CD14-positive monocyte (primary cell): ENCODE measurements at places on chromosomes 2 and 18.

DNA sequence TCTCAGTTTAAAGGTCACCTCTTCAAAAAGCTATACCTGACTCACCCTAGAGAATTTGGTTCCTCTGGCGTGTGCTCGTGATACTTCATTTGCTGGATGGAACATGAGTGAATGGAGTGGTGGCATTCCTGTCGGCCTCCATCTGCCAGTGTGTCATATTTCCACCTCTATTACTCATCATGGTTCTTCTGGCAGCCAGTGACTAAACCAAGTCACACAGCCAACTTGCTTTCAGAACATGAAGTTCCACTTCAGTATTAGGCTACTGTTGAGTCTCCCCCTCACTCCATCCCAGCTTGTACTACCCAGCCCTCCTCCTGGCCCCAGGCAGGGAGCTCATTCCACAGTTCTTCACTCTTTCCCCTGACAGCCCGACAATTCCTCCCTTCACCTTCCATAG is 169.8 kb downstream of the MREG start:
- peak; percentile 22 for DNase-seq
- no peak overlapping the region for H3K27ac ChIP-seq
- H3K4me1 ChIP-seq: peaks cover 43% of the 10 kb centered on the region
- no peak overlapping the region for H3K4me3 ChIP-seq
- H3K36me3 ChIP-seq: no peaks in the 10 kb centered on the region

- no peaks in the 10 kb centered on the region for H3K36me3 ChIP-seq
Measured at GRCh38 chr18:38810789-38811188, 1245.2 kb upstream of the CELF4 start.

DNA sequence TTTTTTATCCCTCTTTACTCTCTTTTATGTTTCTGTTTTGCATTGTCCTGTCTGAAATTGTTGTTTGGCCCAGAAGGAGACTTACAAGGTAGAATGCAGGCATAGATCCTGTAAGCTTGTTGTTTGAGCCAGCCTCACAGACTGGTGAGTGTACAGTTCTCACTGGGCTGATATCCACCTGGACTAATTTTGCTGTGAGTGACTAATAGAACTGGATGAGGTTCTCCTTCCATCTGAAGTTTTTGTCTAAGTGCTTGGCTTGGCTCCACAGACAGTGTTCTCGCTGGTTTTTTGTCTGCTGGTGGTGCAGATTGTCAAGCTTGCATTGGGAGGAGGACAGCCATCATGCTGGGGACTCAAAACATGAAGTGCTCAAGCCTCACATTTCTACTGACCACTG is 495.7 kb downstream of the TSN start:
- no peaks in the 10 kb centered on the region for H3K4me1 ChIP-seq
- H3K4me3 ChIP-seq: no peak overlapping the region
- H3K27me3 ChIP-seq: no peaks in the 10 kb centered on the region
- H3K27ac ChIP-seq: no peak overlapping the region

- no peaks in the 10 kb centered on the region for H3K27me3 ChIP-seq
- no peak for DNase-seq
- H3K4me1 ChIP-seq: no peaks in the 10 kb centered on the region
Measured at GRCh38 chr18:7470503-7470902, 96.6 kb upstream of the PTPRM start.

DNA sequence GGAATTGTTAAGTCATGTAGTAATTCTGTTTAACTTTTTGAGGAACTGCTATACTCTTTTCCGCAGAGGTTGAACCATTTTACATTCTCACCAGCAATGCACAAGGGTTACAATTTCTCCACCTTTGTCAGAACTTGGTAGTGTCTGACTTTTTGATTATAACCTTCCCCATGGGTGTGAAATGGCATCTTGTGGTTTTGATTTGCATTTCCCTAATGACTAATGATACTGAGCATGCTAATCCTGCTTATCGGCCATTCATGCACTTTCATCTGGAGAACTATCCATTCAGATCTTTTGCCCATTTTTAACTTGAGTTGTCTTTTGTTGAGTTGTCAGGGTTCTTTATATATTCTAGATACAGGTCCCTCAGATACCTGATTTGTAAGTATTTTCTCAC is 47.2 kb downstream of the CYB5A start:
- H3K36me3 ChIP-seq: no peaks in the 10 kb centered on the region
- no peak overlapping the region for H3K27ac ChIP-seq
- DNase-seq: no peak
- H3K4me1 ChIP-seq: peaks cover 14% of the 10 kb centered on the region
- H3K27me3 ChIP-seq: no peaks in the 10 kb centered on the region

GRCh38 chr2:99811544-99811943 is 321.7 kb upstream of the REV1 start:
- no peaks in the 10 kb centered on the region for H3K36me3 ChIP-seq
- DNase-seq: no peak
- no peak overlapping the region for H3K27ac ChIP-seq

DNA sequence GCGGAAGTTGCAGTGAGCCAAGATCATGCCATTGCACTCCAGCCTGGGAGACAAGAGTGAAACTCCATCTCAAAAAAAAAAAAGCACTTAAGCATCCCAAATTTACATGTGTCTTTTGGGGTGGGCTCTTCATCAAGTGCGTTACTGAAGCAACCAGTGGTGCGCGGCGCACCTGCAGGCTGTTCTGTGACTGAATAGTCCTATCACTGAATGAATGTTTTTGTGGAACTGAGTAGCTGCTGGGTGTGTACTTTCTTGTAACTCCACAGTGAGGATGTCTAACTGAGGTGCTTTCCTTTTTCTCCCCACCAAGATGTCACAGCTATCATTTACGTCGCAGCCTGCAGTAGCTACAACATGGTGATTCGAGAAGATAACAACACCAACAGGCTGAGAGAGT is 17.0 kb downstream of the CHMP1B start:
- H3K27me3 ChIP-seq: no peaks in the 10 kb centered on the region
- no peaks in the 10 kb centered on the region for H3K4me1 ChIP-seq
- no peak overlapping the region for H3K27ac ChIP-seq
- DNase-seq: no peak
- H3K36me3 ChIP-seq: no peaks in the 10 kb centered on the region

DNA sequence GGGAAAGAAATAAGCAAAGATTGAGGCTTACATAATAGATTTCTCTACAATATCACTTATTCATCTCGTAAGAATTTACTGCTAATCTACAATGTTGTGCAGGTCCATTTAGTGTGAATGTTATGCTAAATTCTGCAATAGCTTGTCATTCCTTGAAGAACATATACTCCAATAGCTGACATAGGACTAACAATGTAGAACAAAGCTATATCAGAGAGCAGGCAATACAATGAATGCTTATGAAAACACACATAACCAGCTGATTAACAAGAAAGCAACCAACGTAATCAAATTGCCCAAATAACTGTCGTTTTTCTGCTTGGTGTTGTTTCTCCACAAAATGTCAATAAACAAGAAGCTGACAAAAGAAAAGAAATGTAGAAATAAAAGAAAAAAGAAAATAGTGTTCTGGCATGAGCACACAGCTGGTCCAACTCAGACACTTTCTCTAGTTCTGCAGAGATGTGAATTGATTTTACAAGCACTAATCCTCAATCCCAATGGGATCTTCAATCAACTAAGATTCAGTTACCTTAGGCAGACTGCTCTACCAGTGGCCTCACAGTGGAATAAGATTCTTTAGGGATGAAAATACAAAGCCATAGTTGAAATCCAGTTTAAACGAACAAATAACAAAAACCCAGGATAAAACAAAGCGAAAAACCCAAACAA is 1024.7 kb upstream of the PIK3C3 start:
- no peaks in the 10 kb centered on the region for H3K27me3 ChIP-seq
- H3K4me1 ChIP-seq: no peaks in the 10 kb centered on the region
- no peak overlapping the region for H3K27ac ChIP-seq
- DNase-seq: no peak

- DNase-seq: no peak
- H3K36me3 ChIP-seq: no peaks in the 10 kb centered on the region
- peaks cover 5% of the 10 kb centered on the region for H3K4me1 ChIP-seq
Measured at GRCh38 chr2:127193164-127193966, 26.7 kb downstream of the CYP27C1 start.

DNA sequence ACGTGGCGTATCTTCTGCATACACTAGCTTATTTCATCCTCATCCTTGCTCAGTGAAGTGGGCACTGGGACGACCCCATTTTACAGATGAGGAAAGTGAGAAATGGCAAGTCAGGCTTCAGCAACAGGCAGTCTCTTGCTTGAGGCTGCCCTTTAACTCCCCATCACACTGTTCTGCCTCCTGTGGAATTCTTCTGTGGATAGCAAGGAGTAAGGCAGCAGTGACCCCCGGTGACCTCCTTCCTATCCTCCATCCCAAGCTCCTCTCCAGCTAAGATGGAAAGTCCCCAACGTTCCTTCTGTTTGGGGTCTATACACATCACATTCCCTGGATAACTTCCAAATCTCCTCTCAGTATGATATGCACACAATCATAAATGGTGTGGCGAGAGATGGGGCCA is 10.5 kb downstream of the ANKRD29 start:
- DNase-seq: no peak
- H3K36me3 ChIP-seq: no peaks in the 10 kb centered on the region
- H3K4me1 ChIP-seq: no peaks in the 10 kb centered on the region
- H3K4me3 ChIP-seq: no peak overlapping the region
- no peak overlapping the region for H3K27ac ChIP-seq

GRCh38 chr2:173017646-173018420 is 57.8 kb upstream of the MAP3K20 start:
- H3K36me3 ChIP-seq: no peaks in the 10 kb centered on the region
- no peaks in the 10 kb centered on the region for H3K4me1 ChIP-seq
- no peak overlapping the region for H3K4me3 ChIP-seq
- DNase-seq: no peak

DNA sequence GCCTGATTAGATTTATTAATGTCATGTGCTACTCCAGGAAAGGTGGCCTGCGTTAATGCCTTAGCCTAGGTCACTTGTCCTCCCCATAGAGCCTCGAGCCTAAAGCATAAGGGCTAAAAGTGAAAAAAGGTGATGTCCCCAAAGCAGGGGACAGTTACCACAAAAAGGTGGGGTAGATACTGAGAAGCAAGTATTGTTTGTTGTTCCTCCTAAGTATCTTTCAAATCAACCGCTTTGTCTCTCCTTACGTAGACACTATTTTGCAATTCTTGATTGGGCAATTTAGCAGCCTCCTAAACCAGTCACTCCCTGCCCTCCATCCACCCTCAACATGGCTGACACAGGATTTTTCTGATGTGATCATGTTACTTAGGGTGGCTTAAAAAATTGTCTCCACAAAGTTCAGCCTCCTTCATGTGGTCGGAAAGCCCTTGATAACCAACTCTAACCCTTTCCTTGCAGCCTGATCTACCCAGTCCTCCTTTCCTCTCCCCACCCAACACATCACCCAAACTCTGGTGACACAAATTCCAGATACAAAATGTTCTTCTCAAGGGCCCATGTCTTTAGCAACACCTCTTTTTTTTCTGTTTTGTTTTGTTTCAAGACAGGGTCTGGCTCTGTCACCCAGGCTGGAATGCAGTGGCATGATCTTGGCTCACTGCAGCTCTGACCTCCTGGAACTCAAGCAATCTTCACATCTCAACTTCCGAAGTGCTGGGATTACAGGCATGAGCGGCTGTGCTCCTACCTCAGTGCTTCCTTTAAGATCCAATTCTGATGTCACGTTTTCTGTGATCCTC is 6.9 kb downstream of the INHA start:
- no peak overlapping the region for H3K27ac ChIP-seq
- peak; percentile 76 for DNase-seq
- peaks cover 3% of the 10 kb centered on the region for H3K27me3 ChIP-seq
- H3K4me3 ChIP-seq: no peak overlapping the region
- no peaks in the 10 kb centered on the region for H3K36me3 ChIP-seq

DNA sequence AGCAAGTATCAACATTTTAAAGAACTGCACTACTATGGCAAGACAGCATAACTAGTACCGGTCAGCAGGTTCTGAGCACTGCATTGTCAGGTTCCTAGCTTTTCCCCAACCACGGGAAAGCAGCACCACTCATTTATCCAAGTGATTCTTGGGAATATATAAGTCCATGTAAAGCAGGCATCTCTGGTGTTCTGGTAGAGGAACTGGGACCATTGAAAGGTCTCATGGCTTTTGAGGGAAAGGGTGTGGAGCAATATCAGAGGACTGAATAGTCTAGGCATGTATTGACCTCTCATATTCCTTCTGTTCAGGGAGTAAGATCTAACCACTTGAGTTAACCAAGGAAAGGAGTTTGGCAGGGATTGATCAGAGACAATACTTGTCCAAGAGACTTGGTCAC is 6.1 kb upstream of the ICA1L start:
- H3K4me1 ChIP-seq: no peaks in the 10 kb centered on the region
- no peak overlapping the region for H3K27ac ChIP-seq
- no peak for DNase-seq
- H3K4me3 ChIP-seq: no peak overlapping the region

- H3K27ac ChIP-seq: no peak overlapping the region
- no peak for DNase-seq
- no peaks in the 10 kb centered on the region for H3K36me3 ChIP-seq
Measured at GRCh38 chr18:63585988-63586387, 1.2 kb upstream of the SERPINB13 start.

DNA sequence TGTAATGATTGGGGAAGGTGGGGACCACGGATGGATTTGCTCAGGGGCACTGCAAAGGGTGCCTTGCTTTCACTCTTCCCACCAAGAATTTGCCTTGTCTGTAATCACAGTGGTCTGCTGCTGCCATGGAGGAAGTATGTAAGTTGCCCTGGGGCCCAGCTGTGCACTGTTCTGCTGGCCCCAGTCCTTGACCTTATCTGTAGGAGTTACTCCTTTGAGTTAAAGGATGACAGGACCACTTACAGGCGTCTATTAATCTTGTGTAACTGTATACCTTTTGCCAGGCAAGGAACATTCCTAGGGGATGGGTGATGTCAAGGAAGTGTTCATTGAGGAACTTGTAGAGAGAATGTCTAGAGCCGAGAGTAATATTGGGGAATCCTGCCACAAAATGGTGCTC is 212.8 kb upstream of the LRRTM1 start:
- DNase-seq: no peak
- no peak overlapping the region for H3K4me3 ChIP-seq
- H3K27me3 ChIP-seq: no peaks in the 10 kb centered on the region

- H3K36me3 ChIP-seq: no peaks in the 10 kb centered on the region
- no peak for DNase-seq
- H3K4me1 ChIP-seq: peaks cover 20% of the 10 kb centered on the region
Measured at GRCh38 chr2:236986524-236987330, 99.0 kb upstream of the COPS8 start.

DNA sequence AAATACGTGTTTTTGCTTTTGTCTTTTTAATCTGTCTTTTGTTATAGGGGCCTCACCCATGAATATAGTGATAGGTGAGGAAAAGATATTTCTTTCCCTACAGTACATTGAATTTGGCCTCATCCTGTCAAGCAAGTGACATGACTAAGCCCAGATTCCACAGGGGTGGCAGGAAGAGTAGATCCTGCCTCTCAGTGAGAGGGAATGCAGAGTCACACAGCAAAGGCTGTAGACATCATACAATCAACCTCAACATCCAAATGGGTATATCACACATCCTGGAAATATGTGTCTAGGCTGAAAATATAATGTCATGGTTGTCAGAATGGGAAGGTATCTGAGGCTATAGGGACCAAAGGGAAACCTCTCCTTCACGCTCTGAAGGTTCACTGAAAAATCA is 269.6 kb downstream of the CDH20 start:
- H3K36me3 ChIP-seq: no peaks in the 10 kb centered on the region
- no peak for DNase-seq
- H3K4me1 ChIP-seq: peaks cover 5% of the 10 kb centered on the region
- peaks cover 4% of the 10 kb centered on the region for H3K27me3 ChIP-seq

GRCh38 chr18:53935803-53936202 is 288.7 kb downstream of the MBD2 start:
- DNase-seq: no peak
- no peaks in the 10 kb centered on the region for H3K36me3 ChIP-seq
- no peak overlapping the region for H3K27ac ChIP-seq
- no peak overlapping the region for H3K4me3 ChIP-seq
- H3K27me3 ChIP-seq: no peaks in the 10 kb centered on the region
- no peaks in the 10 kb centered on the region for H3K4me1 ChIP-seq
